A549 (cell line): ENCODE measurements at places on chromosomes 12 and 14. TPM values are rescaled to one million over a fixed set of nuclear protein-coding genes. Genes with fewer than 3 reads are reported as not detected.

DNA sequence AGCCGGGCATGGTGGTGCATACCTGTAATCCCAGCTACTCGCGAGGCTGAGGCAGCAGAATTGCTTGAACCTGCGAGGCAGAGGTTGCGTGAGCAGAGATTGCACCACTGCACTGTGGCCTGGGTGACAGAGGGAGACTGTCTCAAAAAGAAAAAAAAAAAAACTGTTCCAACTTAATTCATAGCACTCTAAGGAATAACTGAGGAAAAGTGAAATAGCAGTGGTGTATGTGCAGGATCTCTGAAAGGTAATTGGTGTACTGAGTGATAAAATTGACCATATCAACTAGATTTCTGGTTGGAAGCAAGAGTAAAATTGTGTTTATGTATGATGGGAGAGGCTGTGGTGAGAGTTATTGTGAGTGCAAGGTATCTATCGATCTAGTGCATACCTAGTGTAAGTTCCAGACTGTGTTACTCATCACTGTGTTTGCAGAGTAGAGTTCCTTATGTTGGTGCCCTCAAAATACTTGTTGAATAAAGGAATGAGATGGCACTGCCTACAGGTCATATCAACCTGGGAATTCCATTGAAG is 6.3 kb downstream of the CAND1 start:
- DNase-seq, result no peak

DNA sequence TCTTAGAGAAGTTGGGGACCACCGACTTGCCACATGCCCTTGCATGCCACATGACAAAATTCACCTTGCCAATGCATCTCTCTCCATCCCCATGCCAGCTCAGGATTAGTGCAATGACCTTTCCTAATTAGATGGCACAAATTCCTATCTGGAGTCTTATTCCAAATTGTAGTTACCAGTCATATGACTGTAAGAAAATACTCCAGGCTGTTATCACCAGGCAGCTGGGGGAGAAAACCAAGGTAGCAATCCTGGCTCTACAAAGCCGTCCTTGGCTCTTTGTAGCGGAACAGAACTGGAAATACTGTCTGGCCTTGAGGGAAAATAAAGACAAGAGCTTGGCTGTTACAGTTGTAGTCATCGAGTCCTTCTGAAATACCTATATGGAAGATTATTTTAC is 208.5 kb upstream of the DIO2 start:
- no peak for DNase-seq

GRCh38 chr12:57280211-57281062 is 29.4 kb upstream of the STAC3 start:
- DNase-seq, result peak; percentile 78

- peak; percentile 91 for DNase-seq
These were observed 2.6 kb upstream of the SOCS2 start for GRCh38 chr12:93569656-93570551.

- DNase-seq, result no peak
These were observed 9.3 kb downstream of the TNFAIP2 start for GRCh38 chr14:103132381-103133209.

DNA sequence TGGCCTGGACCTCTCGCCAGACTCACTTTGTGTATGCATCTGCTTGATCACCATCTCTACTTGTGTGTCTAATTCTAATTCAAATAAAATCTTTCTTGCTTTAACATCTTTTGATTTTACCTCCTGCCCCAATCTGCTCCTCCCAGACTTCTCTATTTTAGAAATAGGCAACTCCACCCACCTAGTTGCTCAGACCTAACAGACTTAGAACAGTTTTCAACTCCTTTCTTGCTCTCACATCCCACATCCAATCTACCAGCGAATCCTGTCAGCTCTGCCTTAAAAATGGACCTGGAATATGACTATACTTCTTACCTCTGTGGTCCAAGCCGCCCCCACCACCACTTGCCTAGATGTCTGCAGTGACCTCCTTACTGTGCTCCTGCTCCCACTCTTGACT is 18.7 kb downstream of the NRXN3 start:
- DNase-seq, result no peak

- DNase-seq, result no peak
These were observed 46.0 kb upstream of the FOS start for GRCh38 chr14:75232597-75232996.

GRCh38 chr14:69505338-69506240 is 21.1 kb downstream of the PLEKHD1 start:
- no peak for DNase-seq

- DNase-seq, result peak; percentile 47
These were observed 6.6 kb downstream of the PPHLN1 start for GRCh38 chr12:42332301-42333285.

DNA sequence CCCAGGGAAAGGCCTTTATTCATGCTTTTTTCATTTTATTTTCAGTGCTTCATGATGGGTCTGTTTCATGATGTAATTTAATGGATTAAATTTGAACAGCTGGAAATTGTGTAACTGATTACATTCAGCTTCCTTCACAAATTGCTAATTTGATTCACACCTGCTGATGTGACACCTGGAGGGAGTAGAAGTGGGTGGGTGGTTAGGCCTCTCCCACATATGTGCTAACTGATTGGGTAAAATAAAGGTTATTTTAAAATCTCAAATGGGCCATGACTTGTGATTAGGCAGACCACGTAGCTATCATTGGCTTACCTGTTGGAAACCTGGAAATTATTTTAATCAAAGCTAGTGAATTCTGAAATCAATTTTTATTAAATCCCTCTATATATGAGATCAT is 142.1 kb downstream of the GXYLT1 start:
- no peak for DNase-seq

GRCh38 chr12:13504074-13504473 is 307.5 kb downstream of the EMP1 start:
- DNase-seq, result no peak

DNA sequence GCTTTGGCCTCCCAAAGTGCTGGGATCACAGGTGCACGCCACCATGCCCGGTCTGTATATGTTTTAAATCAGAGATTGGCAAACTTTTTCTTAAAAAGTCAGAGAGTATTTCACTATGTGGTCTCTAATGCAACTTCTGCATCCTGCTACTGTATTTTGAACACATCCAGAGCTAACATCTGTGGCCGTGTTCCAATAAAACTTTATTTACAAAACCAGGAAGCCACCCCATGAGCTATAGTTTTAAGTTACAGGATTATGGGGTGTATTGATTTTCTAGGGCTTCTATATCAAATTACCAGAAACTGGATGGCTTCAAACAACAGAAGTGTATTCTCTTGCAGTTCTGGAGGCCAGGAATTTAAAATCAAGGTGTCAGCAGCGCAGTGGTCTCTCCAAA is 5.3 kb upstream of the RBM19 start:
- DNase-seq, result no peak

DNA sequence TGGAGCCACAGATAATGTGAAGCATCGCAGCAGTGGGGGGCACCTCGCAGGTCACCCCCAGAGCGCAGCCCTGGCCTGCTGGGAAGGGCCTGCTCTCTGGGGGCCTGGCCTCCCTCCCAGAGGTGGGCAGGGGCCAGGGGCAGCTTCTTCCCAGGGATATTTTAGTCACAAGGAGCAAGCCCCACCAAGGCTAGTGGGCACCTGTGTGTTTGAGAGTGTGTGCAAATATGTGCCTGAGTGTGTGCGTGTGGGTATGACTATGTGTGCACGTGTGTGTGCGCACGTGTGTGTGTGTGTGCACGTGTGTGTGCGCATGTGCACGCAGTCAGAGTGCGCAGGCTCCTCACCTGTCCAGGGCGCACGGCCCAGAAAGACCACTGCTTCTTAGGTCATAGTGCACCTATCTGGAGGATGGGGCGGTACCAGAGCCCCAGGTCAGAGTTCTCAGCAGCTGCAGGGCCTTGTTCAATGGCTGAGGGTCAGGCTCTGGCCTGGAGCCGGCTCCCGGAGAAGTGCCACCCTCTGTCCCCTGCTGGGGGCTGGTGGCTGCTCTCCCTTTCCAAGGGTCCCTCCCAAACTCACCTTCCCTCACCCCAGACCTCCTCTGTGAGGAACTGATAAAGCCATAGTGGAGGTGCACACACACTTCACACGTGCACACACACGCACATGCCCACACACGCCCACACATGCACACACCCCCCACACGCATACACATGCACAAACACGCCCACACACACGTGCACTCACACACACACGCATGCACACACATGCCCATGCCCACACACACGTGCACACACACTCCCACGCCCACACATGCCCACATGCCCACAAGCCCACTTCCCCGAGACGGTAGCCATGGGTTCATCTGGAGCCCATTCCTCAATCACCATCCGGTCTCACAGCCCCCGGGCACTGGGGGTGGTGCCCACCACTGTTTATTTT is 128.5 kb downstream of the KIF26A start:
- DNase-seq, result no peak

DNA sequence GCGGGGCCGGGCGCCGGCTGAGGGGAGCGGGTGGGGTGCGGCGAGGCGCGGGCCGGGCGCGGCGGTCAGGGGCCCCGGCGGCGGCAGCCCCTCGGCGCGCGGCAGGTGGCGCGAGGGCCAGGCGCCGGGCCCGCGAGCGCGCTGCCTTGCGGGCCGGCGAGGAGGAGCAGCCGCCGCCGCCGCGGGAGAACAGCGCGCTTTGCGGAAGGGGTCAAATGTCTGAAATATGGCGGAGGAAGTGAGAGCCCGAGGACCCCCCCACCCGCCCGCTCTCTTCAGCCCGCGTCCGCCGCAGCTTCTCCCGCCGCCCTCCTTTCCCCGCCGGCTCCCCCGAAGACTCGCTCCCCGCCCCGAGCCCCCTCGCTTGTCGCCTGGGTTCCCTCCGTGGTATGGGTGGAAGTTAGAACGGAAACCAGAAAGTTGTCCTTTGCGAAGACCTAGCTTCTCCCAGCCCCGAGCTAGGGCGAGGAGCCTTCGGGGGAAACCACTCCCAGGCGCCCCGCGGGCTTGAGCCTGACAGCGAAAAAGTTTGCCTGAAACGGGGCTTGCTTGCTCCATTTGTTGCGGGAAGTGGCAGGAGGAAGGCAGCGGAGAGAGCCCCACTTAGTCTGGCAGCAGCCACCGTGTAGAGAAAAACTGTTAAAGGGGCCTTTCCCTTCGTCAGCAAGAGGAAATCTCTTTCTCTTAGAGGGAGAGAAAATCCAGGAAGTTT is 551 bp downstream of the RAP1B start:
- DNase-seq, result peak; percentile 18

DNA sequence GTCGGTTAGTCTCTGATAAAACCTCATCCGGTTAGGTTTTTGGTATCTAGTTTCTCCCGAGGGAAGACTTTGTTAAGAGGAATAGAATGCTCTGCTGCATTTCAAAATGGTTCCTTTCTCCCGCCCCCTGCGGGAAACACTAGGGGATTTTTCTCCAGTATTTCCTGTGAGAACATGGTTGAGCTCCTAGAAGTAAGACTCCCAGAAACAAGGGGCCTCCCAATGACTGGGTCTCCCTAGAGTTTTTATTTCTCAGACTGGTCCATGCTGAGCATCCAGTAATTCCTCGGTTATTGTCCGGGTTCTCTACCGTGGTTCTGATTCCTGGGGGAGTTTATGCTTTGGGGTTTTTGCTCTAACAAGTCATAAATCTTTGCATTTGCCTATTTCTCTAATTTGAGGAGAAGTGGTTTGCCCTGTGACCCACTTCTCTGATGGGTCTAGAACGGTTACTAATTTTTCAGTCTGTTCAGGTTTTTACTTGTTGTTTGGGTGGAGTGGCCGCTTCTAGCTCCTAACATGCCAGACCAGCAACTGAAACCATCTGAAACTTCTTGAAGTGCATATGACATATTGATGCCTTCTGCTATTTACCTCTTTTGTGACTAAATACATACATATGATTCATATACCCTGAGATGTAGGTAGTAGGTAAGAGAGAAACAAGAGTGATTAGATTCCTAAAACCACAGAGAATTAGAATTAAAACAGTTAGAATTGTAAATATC is 25.1 kb downstream of the TESPA1 start:
- DNase-seq, result no peak

DNA sequence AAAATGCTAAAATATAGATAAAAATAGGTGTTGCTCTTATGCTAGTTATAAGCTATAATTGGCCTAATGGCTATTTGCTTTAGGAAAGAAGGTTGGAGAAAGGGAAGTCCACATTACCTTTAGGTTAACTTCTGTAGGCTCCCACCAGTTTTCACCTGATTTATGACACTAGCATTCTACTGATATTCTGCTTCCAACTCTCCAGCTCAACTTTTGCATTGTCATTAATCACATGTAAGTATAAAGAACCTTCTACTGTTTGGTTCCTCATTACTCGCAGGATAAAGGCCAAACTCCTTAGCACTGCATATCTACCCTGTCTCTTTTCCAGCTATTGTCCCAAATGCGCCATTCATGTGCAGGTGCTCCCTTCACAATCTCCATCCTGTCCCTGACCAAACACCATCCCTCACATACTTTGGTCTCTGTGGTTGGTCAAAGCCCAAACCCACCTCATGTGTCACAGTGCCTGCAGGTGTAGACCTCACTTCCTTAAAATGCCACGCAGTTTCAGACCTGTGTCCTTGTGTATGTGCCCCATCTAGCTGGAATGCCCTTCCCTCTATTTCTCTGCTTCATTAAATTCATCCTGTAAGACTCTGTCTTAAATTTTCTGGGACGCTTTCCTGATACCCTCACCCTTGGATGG is 3.3 kb downstream of the DDHD1 start:
- no peak for DNase-seq

- DNase-seq, result peak; percentile 71
These were observed 54.6 kb downstream of the NUAK1 start for GRCh38 chr12:106084014-106084671.

- DNase-seq, result no peak
These were observed 68.6 kb downstream of the RESF1 start for GRCh38 chr12:32027684-32028365.

DNA sequence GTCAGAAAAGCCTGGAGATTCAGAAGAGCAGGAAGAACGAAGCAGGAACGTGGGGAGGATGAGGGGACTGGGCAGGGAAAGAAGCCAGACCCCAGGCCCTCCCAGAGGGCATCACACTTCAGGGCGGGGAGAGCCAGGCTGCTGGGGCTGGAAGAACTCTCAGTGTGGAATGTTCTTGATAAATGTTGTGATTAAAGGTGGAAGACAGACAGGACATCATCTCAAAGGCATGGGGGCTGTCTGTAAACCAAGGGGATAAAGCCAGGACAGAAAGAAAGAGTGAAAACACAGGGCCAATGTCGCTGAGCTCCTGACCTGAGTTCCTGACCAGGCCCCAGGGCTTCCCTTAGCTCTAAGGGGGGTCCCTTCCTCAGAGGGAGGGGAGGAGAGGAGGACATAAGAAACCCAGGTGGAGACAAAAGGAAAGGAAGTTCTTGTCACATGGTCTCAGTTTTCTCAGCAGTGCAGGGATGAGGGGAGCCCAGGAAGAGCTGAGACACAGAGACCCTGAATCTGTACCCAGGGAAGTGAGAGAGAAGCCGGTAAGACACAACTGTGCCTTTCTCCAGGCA is 56.3 kb downstream of the SETD3 start:
- no peak for DNase-seq

- no peak for DNase-seq
These were observed 70.5 kb downstream of the TBC1D30 start for GRCh38 chr12:64894827-64895475.

GRCh38 chr14:50452979-50453705 is 56.5 kb upstream of the CDKL1 start:
- no peak for DNase-seq

- DNase-seq, result no peak
These were observed 177.1 kb upstream of the SLC38A2 start for GRCh38 chr12:46549527-46550265.

- DNase-seq, result no peak
These were observed 44.5 kb downstream of the MVK start for GRCh38 chr12:109618082-109618481.

KRT73 gene
- not detected in 3 replicates for polyA plus RNA-seq

IQSEC3 gene
- not detected in 3 replicates for polyA plus RNA-seq

FGF23 gene
- not detected in 3 replicates for polyA plus RNA-seq

CEP170B gene
- polyA plus RNA-seq, result 13.1 to 14.3 TPM (median 13.5 TPM) in 3 replicates
